ENCODE measurements at places on chromosomes 1 and 21.

DNA sequence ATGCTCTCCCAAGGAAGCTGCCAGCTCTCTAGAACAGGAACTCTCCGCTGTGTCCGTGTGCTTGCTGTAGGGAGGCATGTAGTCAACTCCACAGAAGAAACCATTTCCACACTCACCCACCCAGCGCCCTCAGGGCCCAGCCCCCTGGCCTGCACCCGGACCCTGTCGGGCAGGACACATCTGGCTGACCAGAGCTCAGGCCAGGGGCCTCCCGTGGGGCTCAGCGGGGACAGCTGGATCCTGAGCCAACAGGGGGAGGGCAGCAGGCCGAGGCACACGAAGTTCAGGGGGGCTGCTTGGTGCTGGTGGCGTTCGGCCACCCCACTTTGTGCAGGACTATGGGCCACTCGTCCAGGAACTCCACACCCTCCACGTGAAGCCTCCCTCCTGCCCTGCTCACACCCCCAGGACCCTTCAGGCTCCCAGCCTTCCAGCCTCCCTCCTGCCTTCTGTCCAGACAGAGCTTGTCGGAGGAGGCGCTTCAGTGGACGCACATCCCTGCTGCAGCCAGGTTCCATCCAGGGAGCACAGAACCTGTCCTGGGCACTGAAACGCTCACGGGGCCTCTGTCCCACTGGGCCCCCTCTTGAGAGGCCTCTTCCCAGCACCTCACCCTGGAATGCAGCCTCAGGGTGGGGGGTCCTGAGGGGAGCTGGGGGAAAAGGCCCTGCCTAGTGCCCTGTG lies 15.0 kb upstream of the FAAP20 start:
- DNase-seq, result no peak

- no peak for DNase-seq
Measured at GRCh38 chr1:66450043-66450514, 83.9 kb upstream of the SGIP1 start.

DNA sequence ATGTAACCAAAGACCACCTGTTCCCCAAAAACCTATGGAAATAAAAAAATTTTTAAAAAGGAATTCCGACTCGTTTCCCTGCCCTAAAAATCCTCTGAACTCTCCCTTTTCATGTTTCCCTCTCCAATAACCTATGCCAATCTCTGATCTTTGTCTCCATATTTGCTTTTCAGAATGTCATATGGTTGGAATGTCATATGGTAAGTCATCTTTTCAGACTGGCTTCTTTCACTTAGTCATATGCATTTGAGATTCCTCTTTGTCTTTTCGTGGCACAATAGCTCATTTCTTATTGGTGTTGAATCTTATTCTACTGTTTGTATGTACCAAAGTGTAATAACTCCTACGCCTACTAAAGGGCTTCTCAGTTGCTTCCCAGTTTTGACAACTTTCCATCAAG lies 117.5 kb downstream of the BACH1 start:
- DNase-seq, result no peak

- no peak for DNase-seq
Measured at GRCh38 chr1:222643606-222643937, 25.7 kb downstream of the MIA3 start.

- DNase-seq, result no peak
Measured at GRCh38 chr1:96771847-96772246, 50.3 kb downstream of the PTBP2 start.

- DNase-seq, result no peak
Measured at GRCh38 chr1:64497088-64497883, 27.4 kb downstream of the CACHD1 start.

- no peak for DNase-seq
Measured at GRCh38 chr21:37684115-37684493, 232.2 kb downstream of the KCNJ6 start.

GRCh38 chr1:98398649-98399048 lies 262.9 kb upstream of the SNX7 start:
- DNase-seq, result peak; percentile 41
